Right cardiac atrium (tissue), 5 donors: ENCODE measurements at places on chromosomes 2 and 18.

GRCh38 chr2:188022389-188022788, 269.3 kb upstream of the GULP1 start:
- no peak for DNase-seq

- DNase-seq: no peak
Measured at GRCh38 chr2:106551417-106552130, 64.4 kb downstream of the CD8B2 start.

DNA sequence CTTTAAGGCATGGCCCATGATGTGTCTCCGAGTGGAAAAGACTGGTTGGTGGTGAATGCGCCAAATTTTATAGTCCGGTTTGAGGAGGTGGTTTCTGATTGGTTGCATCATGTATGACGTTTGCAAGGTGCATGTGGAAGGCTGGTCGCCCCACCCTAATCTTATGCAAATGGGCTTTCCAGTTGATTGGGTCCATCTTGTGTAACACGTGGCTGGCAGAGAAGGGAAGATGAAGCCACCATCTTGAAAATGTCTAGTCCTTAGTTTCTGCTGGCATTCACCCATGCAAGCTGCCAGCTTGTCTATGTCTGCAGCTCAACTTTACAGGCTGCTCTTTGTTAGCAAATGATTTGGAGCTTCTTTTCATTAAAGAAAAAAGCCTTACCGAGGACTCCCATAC, 132.2 kb downstream of the PIK3C3 start:
- DNase-seq: no peak

DNA sequence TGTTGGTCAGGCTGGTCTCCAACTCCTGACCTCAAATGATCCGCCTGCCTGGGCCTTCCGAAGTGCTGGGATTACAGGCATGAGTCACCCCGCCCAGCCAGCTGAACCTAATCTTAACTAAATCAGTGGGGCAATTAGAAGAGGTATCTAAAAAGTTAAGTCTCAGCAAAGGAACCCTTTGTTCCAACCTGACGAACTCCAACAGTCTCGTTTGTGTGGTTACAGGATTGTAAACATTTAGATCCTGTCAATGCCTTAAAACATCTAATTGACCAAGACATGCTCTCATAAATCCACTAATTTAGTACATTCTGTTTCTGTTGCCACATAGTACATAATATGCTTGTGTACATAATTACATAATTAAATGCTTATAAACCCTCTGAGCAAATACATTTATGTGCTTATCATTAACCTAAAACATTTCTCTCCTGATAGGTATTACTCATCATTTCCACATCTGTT, 31.1 kb upstream of the STK39 start:
- no peak for DNase-seq

DNA sequence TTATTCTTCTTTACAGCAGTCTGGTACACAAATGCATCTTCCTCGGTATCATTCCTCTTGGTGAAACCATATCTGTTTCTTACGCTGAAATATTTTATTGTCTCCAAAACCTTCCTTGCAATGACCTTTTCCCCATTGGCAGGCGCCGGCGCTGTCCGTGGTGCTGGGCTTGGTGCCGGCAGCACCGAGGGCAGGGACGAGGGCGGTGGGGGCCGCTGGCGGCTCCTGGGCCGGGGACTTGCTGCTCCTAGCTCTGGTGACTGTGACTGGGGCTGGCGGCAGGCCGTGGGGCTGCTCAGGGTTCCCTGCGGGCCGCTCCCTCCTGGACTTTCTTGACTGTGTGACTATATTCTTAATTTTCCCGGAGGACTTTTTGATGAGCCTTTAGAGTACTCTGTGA, 72.5 kb downstream of the GPR39 start:
- DNase-seq: peak; percentile 56

GRCh38 chr18:959854-960253, 55.2 kb downstream of the ADCYAP1 start:
- DNase-seq: no peak

- DNase-seq: no peak
Measured at GRCh38 chr2:45980161-45980865, 316.9 kb upstream of the EPAS1 start.

DNA sequence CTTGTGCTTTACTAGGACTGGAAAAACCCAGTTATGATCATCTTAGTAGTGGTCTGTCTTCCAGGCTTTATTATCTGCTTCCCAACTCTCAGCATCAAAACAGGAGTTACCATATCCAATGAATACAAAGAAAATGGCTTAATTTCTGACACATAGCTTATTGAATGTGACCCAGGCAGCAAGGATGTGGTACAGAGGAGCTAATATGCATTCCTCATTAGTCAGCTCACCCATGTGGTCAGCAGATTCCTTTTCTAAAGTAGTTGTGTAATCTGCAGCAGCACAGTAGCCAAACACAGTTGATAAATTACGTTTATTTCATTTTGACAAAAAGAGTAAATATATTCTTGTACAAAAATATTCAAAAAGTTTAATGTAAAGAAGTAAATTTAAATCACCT, 43.6 kb downstream of the TSPYL6 start:
- no peak for DNase-seq
